HT1080 (cell line): ENCODE measurements at places on chromosomes 11 and 22. TPM values are rescaled to one million over a fixed set of nuclear protein-coding genes. Genes with fewer than 3 reads are reported as not detected.

OR51B4 gene
- 21.5 and 33.4 TPM in 2 replicates for total RNA-seq

MMP10 gene
- total RNA-seq = not detected in 2 replicates

FREY1 gene
- 0.76 and 0.97 TPM in 2 replicates for total RNA-seq

IGSF9B gene
- total RNA-seq = 0.17 and 0.64 TPM in 2 replicates

C11orf91 gene
- 0.11 and 1.2 TPM in 2 replicates for total RNA-seq

DNA sequence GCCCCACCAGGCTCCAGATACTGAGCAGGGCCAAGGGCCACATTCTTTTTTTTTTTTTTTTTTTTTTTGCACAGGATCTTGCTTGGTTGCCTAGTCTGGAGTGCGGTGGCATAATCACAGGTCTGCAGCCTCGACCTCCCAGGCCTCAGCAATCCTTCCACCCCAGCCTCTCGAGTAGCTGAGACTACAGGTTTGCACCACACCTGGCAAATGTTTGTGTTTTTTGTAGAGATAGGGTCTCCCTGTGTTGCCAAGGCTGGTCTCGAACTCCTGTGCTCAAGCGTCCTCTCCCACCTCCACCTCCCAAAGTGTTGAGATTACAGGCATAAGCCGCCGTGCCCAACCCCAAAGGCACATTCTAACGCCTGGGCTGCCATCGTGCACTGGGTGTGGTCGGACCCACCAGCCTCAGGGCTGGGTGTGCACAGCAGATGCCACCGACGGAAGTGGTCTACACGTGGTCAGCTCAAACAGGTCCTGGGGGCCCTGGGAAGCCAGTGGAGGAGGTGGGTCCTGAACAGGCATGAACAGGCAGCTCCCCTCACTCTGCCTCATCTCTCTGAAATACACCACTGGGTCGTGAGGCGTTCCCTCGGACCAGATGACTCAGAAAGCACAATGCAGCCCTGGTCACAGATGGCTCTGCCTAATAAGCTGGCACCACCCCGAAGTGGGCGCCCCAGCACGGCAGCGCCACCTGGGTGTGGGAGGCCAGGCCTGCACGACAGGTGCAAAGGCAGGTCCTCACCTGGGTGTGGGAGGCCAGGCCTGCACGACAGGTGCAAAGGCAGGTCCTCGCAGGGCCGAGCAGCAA, 5.1 kb upstream of the B4GALNT4 start:
- peak; percentile 68 for DNase-seq

- DNase-seq = no peak
Observed at GRCh38 chr11:47387944-47388696, 9.8 kb upstream of the SPI1 start.

- DNase-seq = no peak
Observed at GRCh38 chr22:26642465-26643417, 14.6 kb upstream of the MIAT start.

GRCh38 chr11:68632802-68633201, 51.5 kb upstream of the GAL start:
- DNase-seq = peak; percentile 31

DNA sequence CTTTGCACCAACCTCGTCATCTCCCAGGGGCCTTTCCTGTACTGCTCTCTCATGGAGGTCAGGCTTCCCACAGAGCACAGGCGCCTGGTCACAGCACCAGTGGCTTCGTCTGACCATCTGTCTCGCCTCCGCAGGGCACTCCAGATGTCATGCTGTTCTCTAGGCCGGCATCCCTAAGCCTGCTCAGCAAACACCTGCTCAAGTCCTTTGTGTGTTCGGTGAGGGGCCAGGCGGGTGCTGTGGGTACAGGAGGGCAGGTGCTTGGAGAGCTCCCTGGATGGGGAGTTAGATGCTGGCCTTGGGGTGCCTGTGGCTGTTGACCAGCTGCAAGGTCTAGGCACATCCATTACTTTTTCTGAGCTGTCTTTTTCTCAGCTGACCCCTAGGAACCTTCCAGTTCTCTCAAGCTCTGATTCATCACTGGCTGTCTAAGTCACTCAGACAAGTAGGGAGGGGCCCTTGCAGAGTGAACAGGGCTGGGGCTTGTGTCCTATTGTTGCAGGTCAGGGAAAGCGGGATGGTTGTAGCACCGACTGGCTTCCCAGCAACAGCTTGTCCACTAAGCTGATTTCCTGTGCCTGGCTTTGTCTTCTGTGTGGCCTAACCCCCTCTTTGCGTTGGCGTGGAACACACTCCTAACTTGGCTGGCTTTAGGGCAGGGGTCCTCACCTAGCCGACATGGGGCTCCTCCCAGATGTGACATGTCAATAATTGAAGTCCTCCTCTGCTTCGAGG, 9.2 kb downstream of the CLDN5 start:
- peak; percentile 9 for DNase-seq
